ENCODE measurements at places on chromosomes 4 and X.

- no peak for DNase-seq
Observed at GRCh38 chr4:40143926-40144508, 52.8 kb upstream of the RHOH start.

DNA sequence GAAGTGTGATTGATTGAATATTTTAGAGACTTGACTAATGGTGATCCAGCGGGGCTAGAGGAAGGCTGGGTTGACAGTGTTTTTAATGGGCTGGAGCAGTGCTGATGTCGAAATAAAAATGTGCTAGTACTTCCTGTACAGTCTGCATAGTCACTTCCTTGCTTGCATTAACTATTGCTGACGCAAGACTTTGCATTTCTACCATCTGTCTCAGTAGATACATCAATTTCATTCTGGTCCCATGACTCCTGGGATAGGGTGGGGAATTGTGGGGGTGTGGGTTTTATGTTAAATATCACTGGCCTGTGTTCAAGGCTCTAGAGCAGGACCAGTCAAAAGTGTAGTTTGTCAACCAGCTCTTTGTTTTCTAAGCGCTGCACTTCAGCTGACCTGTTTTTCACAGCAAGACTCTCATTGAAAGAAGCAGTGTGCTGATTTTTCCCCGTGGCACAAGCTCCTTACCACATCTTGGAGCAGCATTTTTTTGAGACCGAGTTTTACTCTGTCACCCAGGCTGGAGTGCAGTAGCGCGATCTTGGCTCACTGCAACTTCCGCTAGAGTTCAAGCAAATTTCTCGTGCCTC is 35.2 kb upstream of the PHEX start:
- peak; percentile 27 for DNase-seq

DNA sequence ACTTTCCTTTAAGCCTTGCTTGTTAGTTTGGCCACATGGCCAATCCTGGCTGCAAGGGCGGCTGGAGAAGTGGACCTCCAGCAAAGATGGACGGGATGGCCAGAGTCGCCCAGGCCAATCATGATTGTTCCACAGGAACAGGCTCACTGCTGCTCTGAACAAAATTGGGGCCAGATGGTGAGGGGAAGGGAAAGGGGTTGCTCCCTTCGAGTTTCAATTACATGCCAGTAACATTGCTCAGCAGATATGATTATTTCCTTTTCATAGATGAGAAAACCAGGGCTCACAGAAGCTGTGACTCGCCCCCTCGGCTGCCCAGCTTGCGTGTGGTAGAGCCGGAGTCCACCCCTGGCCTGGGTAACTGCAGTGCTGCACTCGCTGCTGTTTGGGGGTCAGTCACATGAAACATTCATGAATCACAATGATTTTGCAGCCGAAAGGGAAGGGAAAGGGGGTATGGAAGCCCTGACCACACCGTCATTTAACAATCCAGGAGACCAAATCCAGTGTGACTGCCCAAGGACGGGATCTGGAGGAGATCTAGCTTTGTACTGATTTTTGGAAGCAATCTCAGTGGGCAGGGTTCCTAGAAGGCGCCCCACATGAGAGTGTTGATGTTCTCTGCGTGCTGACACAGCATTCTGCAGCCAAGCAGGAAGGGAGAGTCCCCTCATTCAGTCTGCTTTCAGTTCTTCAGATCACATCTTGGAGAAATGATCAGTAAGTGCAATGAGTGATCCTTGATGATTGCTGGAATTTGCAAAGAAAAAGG is 77.3 kb upstream of the MSX1 start:
- no peak for DNase-seq

- DNase-seq: no peak
Observed at GRCh38 chr4:25182937-25183336, 22.7 kb upstream of the SEPSECS start.

- no peak for DNase-seq
Observed at GRCh38 chr4:56311299-56311975, 75.9 kb downstream of the AASDH start.

DNA sequence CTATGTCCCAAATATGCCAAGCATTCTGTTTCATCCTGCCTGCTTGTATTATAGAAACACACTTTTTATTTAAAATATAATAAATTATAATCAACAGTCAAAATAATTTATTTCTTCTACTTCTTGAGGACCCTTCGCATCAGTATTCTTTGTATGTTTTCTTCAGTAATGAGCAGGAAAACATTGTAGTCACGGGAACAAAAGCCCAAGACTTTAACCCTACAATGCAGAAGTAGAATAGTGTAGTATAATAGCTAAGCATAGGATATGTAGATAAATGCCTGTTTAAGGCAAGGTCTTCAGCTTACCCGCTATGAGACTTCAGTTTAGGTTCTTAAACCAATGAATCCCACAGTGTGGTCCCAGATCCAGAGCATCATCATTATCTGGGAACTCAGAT is 156.6 kb downstream of the PPP3CA start:
- DNase-seq: no peak

GRCh38 chr4:112648263-112649054 is 11.5 kb downstream of the LARP7 start:
- DNase-seq: no peak

- DNase-seq: no peak
Observed at GRCh38 chrX:4841216-4841745, 1127.8 kb upstream of the PRKX start.

- DNase-seq: no peak
Observed at GRCh38 chr4:80619070-80619674, 283.6 kb downstream of the CFAP299 start.

- DNase-seq: no peak
Observed at GRCh38 chr4:2820216-2820982, 23.2 kb upstream of the ADD1 start.

GRCh38 chr4:85724791-85725563 is 250.0 kb downstream of the ARHGAP24 start:
- DNase-seq: no peak

- no peak for DNase-seq
Observed at GRCh38 chrX:149846789-149847188, 34.2 kb upstream of the MAGEA8 start.

- no peak for DNase-seq
Observed at GRCh38 chr4:138832563-138832962, 183.0 kb upstream of the NOCT start.

GRCh38 chr4:110268352-110268751 is 69.9 kb upstream of the ELOVL6 start:
- DNase-seq: no peak

GRCh38 chr4:180099957-180100356 is 2143.2 kb upstream of the TENM3 start:
- no peak for DNase-seq

DNA sequence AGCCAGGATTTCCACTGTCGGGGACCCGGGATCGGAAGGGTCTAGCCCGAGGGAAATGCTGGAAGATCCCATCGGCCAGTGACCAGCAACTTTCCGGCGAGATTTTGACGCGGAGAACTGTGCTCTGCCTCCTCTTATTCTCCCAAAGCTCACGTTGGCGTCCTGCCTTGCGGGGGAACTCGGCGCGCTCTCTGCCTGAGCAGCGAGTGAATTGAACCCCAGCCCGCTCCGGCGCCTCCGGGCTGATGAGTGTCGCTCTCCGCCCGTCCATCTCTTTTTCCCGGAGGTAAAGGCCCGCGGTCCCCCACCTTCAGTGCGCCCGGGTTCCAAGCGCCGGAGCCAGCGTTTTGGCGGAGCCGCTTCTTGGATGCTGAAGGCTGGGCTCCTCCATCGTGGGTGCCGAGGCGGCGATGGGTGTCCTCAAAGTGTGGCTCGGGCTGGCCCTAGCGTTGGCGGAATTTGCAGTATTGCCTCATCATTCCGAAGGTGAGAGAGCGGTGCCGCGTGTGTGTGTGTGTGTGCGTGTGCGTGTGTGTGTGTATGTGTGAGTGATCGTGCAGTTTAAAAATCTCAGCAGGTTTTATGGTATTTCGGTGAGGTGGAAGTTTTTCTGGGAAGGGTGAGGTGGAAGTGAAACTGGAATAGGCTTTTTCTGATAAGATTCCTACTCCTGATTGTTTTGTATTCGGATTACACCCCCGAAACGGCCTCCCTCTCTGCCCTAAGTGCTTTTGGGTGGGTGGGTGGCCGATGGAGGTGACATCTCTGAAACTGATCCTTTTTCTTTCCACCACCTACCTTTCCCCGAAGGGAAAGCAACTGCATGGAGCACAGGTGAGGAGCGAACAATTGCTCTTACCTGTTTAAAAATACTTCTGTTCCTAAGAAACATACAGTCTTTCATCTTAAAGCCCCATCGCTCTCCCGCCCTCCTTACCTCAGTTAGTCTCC is 752 bp downstream of the FRAS1 start:
- DNase-seq: no peak

DNA sequence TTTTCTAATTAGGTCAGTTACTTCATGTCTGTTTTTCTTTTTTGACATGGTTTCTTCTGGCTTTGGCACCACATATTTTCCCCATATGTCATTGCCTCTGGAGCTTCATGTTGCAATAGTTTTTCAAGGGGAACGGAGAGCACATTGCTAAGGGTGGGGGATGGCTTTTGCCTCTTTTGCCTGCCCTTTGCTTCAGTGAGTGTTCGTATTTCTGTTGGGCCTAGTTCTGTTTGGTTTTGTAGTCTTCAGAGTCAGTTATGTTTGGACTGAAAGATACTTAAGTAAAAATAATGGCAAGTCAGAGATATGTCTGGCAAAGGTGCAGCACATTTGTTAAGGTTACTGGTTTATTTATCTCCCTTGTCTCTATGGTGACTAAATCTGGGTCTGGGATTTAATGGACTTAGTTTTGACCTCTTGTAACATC is 29.1 kb downstream of the FHL1 start:
- DNase-seq: no peak

DNA sequence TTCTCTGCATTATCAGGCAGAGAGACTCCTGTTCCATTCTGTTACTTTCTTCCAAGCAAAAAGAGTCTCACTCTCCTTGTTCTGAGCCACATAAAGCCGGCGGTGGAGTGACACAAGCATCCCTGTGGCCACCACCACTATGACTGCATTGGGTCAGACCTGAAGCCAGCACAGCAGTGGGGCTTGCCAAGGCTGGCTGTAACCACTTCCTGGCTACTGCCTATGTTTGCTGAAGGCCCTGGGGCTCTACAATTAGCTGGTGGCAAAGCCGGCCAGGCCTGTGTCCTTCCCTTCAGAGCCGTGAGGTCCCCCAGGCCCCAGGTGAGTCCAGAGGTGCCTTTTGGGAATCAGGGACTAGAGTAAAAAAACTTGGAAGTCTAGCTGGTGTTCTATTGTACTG is 31.8 kb downstream of the PLAC8 start:
- DNase-seq: no peak

DNA sequence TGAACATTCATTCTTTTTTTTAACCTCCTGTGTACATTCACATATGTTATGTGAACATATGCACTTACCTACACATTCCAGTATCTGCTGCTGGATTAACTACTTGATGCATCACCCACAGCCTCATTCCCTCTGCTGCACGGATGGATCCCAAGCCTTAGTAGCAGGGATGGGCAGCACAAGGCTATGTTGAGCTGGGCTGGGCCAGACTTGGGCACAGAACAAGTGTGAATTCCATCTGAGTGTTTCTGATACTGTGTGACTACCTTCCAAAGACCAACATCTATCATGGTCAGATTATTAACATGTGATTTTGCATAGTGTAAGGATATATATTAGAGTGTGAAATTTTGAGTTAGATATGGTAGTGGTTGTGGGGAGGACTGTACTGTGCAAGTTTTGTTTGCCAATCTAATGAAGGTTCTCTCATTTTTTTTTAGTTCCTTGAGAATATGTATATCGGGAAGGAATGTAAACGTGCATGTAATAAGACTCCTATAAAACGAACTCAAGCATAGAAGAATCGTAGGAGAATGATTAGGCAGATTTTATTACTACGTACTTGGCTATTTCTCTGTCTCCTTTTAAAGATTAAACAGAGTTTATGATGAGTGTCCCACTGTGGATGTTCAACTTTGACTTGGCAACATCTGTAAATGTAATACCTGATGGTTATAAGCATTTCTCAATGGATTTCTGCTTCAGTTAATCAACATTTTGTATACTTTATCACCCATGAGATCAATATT is 23.4 kb upstream of the STBD1 start:
- DNase-seq: no peak

GRCh38 chrX:43813898-43814297 is 68.4 kb downstream of the MAOB start:
- no peak for DNase-seq
